ENCODE measurements at places on chromosomes 3 and 15. TPM values are rescaled to one million over a fixed set of nuclear protein-coding genes. Genes with fewer than 3 reads are reported as not detected.

Gene P3H2
- total RNA-seq: 44.6 TPM

Gene LOXL1
- 0.28 TPM for total RNA-seq

Gene RETNLB
- total RNA-seq: not detected

Gene CX3CR1
- total RNA-seq: 0.02 TPM

Gene MASP1
- not detected for total RNA-seq

Gene CTSH
- total RNA-seq: 50.9 TPM

All from A549 treated with CpdA at 1 μM for 4 hours (cell line).